Activated naive CD8-positive, alpha-beta T cell treated with anti-CD3 and anti-CD28 coated beads, Interleukin-2, amount 50 U/mL, for 24 hours (primary cell): ENCODE measurements at places on chromosomes 5 and 9.
A peak's percentile ranks its signal among the peaks of the same experiment; 100 is the strongest.

GRCh38 chr9:81717747-81718077, 28.4 kb upstream of the TLE1 start:
- DNase-seq = no peak

- no peak for DNase-seq
Measured at GRCh38 chr5:69091771-69092170, 2.0 kb upstream of the SLC30A5 start.

- no peak for DNase-seq
Measured at GRCh38 chr9:98215271-98215670, 22.8 kb upstream of the CORO2A start.

- DNase-seq = no peak
Measured at GRCh38 chr5:17340379-17340778, 122.9 kb downstream of the BASP1 start.

GRCh38 chr9:14271093-14271673, 42.8 kb downstream of the NFIB start:
- DNase-seq = no peak

DNA sequence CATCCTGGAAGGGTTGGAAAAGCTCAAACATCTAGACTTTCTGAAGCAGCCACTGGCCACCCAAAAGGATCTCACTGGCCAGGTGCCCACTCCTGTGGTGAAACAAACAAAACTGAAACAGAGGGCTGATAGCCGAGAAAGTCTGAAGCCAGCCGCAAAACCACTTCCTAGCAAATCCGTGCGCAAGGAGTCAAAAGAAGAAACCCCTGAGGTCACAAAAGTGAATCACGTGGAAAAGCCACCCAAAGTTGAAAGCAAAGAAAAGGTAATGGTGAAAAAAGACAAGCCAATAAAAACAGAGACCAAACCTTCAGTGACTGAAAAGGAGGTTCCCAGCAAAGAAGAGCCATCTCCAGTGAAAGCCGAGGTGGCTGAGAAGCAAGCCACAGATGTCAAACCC, 87.6 kb downstream of the MAP1B start:
- peak; percentile 26 for DNase-seq

DNA sequence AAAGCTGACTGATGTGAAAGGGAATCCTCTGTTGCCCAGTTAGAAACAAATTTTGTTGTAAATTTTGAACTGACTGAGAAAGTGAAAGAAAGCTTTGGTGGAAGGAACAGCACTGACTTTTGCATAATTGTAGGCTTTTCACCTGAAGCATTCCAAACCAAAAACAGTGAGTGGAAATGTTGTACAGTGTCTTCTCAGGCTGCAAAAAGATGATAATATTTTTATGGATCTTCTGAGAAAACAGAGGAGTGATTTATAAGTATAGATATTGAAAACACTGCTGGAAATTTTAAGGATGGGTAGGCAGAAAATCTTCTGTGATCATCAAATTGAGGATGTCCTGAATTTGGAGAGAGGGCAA, 40.0 kb downstream of the LURAP1L start:
- no peak for DNase-seq

GRCh38 chr9:7287065-7287464, 512.5 kb downstream of the DMAC1 start:
- DNase-seq = no peak

DNA sequence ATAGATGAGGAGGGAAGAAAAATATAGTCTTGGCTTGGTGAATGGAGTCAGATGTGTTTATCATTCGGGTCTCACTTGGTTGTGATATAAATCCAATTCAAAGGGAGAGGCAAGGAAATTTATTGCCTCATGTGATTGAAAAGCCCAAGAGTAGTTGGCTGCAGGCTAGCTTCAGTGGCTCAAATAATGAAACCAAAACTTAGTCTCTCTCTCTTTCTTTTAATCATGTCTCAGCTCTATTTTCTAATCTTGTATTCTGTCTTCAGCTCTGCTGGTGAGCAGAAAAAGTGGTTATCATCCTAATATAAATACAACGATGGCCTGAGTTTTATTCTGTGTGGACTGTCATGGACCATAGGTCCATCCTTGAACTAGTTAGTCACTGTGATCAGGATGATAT, 234.2 kb upstream of the PPP1R2B start:
- no peak for DNase-seq

DNA sequence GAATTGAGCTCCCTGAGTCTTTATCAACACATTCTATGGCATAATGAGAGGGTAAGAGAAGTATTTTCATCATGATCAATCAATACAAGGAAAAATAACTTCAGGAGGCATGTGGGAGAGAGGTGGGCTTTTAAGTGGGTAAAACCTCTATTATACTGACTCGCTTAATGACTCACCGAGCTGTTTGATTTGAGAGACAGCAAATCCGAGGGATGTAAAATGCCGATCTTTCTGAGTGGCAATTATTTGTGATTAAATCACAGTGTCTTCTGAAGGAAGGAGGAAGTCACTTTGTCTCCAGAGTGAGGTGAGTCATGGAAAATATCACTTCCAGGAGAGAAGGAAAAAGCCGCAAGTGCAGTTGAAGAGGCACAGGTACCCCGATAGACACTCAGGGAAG, 320.4 kb downstream of the DRD1 start:
- no peak for DNase-seq

DNA sequence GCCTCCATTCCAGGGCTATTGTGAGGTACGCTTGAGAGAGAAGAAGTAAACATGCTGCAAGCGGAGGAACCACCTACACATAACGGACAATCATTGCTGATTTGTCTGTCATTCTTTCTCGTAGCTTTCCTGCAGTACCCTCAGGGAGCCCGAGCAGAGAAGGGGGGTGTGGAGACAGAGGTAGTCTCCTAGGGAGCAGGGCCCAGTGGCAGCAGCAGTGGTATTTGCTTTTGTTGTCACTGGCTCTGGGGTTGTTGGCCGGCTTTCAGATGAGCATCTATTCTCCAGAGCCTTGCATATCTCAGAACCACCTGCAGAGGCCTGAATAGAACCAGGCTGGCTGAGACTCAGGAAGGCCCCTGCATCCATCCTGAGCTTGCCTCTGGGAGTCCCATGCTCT, 19.9 kb downstream of the ENHO start:
- DNase-seq = no peak

GRCh38 chr5:68367717-68368116, 152.2 kb downstream of the PIK3R1 start:
- no peak for DNase-seq

GRCh38 chr5:97297063-97297703, 114.1 kb upstream of the RIOK2 start:
- DNase-seq = peak; percentile 8

DNA sequence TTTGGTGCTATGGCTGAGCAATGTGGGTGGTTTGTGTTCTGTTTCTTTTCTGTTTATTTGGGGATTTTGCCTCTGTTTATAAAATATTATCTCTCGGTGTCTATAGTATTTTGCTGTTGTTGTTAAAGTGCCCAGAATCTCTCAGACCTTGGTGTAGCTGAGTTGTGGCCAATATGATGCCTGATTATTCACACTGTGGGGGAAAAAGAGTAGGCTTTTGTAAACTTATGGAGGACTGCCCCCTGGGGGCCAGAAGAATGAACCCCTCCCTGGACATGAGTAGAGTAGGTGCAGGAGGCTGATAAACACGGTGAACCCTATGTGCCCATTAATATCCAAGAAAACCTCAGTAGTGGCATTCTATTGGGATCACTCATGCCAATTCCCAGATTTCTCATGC, 49.0 kb upstream of the DPYSL3 start:
- no peak for DNase-seq

GRCh38 chr9:93123561-93124283, 10.3 kb downstream of the NINJ1 start:
- no peak for DNase-seq

- no peak for DNase-seq
Measured at GRCh38 chr9:36401164-36401740, 1.2 kb upstream of the RNF38 start.

DNA sequence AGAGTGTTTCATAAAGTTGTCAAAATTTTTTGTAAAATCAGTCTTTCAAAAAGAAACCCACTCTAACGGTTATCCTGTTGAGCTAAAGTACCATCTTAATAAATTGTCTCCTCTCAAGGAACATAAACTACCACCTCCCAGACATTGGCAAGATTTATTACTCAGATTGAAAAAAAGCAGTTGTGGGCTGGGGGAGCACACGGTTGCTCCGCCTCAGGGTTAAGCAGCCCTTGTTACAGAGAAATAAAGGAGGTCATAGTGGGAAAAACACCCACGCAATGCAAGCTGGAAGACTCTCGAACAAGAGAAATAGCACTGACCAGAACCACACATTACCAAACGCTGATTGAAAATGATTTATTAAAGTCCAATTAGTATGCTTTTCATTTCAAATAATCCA, 165.3 kb downstream of the LPAR1 start:
- DNase-seq = no peak

DNA sequence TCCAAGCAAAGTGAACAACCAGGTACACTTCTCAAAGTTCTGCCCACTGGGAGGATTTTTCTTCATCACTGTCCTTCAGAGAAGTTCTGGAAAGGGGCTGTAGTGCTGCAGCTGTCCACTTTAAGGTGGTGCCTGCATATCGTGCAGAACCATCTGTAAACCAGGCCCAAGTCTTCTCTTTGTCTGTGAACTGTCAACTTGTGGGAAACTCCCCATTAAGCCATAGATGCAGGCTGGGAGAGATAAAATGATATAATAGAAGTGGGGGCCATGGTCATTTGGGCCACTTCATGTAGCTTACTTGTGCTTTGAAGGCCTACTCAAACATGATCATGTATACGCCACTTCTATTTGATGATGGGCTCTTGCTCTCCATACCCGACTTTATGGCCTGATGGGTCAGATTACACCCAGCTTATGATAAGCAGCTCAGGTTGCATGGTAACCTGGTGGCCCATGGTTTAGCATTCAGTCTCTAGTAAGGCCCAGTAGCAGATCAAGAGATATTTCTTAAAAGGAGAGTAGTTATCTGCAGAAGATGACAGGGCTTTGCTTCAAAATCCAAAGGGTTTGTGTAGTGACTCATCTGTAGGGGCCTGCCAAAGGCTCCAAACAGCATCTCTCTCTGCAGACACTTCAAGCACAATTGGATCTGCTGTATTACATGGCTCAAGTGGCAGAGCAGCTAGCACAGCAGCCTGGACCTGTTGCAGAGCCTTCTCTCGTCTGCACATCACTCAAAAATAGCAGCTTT, 15.7 kb upstream of the BTF3 start:
- no peak for DNase-seq

DNA sequence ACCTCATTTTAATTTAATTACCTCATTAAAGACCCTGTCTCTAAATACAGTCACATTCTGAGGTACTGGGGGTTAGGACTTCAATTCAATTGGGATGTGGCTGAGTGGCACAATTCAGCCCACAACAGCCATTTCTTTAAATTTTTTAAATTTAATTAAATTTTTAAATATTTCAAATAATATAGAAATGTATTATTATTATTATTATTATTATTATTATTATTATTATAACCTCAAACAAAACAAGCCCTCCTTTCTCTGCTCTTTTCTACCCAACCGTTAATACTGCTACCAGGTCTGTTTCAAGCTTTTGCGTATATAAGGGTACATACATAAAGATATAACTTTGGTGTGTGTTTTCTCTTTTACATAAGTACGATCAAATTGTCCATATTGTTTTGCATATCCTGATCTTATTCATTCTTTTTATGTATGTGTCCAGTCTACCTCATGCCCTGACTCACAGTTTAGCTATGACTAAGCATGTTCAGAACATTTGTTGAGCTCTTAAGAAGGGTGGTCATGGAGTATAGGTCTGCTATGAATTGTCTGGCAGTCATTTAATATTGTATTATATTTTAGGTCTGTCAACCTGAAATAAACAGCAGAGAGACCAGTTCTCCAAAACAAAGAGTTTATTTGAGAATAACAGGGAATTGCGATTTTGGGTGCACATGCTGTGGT, 16.1 kb upstream of the RAB14 start:
- DNase-seq = no peak
